CD4-positive, alpha-beta memory T cell (primary cell): ENCODE measurements at places on chromosomes 3 and 15. TPM values are rescaled to one million over a fixed set of nuclear protein-coding genes. Genes with fewer than 3 reads are reported as not detected.

MUSTN1 gene
- total RNA-seq = 1.6 TPM

DLEC1 gene
- 13.2 TPM for total RNA-seq

DNA sequence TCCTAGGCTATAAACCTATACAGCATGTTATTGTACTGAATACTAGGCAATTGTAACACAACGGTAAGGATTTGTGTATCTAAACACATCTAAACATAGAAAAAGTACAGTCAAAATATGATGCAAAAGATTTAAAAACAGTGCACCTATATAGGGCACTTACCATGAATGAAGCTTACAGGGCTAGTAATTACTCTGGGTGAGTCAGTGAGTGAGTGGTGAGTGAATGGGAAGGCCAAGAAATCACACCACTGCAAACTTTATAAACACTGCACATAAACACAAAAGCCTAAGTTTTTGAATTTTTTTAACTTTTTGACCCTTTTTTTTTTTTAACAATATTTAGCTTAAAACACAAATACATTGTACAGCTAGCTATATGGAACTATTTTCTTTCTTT lies 204.7 kb upstream of the CTNNB1 start:
- no peak for DNase-seq
- no peaks in the 10 kb centered on the region for H3K27me3 ChIP-seq
- H3K36me3 ChIP-seq = no peaks in the 10 kb centered on the region
- no peak overlapping the region for H3K27ac ChIP-seq
- H3K4me1 ChIP-seq = no peaks in the 10 kb centered on the region

SH2D7 gene
- not detected for total RNA-seq

FMN1 gene
- total RNA-seq = 0.67 TPM

GRCh38 chr15:70605606-70606410 lies 157.6 kb downstream of the UACA start:
- no peak overlapping the region for H3K27ac ChIP-seq
- H3K27me3 ChIP-seq = no peaks in the 10 kb centered on the region
- DNase-seq = no peak
- no peak overlapping the region for H3K4me3 ChIP-seq
- no peaks in the 10 kb centered on the region for H3K36me3 ChIP-seq
- H3K4me1 ChIP-seq = no peaks in the 10 kb centered on the region

DNA sequence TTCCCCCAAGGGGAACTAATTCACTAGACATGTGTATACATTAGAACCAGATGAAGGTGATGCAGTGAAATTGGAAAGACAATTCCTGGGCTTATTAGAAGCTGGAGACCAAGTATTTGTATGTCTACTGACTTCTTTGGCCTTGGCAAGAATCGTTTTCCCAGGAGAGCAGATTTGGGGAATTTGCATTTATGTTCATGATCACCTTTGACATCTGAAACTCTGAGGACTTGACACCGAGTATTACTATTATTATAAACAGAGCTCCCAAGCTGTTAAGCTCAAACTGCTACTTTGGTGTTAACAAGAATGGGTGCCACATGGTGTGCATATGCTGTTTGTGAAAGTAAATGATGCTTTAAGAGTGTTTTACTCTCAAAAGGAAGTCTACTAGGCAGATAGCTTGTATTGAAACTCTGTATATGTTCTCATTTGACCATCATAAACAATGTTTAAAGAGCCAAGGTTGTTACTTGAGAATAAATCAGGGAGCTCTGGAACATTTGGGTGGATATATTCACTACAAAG lies 519.8 kb upstream of the GOLIM4 start:
- DNase-seq = no peak
- H3K4me1 ChIP-seq = no peaks in the 10 kb centered on the region
- no peaks in the 10 kb centered on the region for H3K36me3 ChIP-seq
- H3K27me3 ChIP-seq = no peaks in the 10 kb centered on the region
- no peak overlapping the region for H3K27ac ChIP-seq

DNA sequence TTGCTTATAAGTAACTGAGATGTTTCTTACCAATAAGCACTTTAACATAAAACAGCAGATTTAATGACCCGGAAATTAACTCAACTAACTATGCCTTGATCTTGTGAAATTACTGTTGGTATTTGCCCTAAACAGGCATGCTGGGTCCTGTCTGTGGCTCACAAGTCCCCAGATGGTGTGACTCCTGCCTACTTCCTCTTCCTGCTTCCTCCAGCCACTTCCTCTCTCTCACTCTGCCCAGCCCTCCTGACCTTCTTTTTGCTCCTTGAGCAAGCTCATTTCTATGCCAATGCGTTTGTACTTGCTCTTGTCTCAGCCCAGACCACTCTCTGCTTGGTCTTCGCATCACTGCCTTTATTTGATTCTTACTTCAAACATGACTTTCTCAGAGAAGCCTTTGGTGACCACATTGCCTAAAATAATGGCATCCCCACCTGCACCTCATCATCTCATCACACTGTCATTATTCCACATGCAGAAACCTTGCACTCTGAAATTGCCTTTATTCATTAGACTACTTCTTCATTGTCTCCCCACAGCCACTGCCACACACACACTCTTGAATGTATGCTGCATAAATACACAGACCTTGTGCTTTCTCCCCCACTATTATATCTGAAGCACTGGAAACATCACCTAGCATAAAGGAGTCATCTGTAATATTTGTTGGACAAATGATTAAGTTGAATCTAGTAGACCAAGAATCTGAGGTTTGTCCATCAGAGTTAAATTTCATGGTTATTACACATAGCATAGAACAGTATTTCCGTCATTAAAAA lies 256.3 kb upstream of the SEMA6D start:
- no peak overlapping the region for H3K4me3 ChIP-seq
- H3K27ac ChIP-seq = no peak overlapping the region
- DNase-seq = no peak
- no peaks in the 10 kb centered on the region for H3K36me3 ChIP-seq

HHLA2 gene
- 0.52 TPM for total RNA-seq

DNA sequence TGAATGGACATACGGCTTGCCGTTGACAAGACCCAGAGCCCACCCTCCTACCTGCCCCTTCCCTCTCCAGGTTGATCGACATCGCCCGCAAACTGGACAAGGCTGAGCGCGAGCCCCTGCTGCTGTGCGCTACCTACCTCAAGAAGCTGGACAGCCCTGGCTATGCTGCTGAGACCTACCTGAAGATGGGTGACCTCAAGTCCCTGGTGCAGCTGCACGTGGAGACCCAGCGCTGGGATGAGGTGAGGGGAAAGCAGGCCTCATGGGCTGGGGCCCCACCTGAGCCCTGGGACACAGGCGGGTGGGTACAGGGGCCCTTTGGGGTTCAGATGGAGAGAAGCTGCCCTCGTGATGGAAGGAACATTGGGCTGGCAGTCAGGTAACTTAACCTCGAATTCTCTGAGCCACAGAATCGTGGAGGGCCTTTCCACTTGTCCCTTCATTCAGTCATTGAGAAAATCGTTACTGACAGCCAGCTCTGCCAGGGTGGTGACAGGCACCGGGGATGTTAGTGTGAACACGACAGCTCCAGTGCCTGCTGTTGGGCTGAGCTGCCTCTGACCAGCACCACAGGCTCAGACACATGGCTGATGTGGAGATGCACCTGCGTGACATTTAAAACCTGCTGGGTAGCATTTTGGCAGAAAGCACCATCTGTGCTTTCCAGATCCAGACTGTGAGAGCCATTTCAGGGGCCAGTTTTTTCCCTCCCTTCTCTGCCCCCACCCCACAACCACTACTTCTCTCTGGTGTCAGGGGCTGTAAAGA lies 25.6 kb upstream of the RHO start:
- H3K27ac ChIP-seq = no peak overlapping the region
- no peaks in the 10 kb centered on the region for H3K4me1 ChIP-seq
- no peak overlapping the region for H3K4me3 ChIP-seq
- no peak for DNase-seq

- no peaks in the 10 kb centered on the region for H3K27me3 ChIP-seq
- H3K4me3 ChIP-seq = no peak overlapping the region
- H3K36me3 ChIP-seq = no peaks in the 10 kb centered on the region
- no peak for DNase-seq
- no peaks in the 10 kb centered on the region for H3K4me1 ChIP-seq
Observed at GRCh38 chr3:110821586-110821985, 250.0 kb upstream of the NECTIN3 start.

DNA sequence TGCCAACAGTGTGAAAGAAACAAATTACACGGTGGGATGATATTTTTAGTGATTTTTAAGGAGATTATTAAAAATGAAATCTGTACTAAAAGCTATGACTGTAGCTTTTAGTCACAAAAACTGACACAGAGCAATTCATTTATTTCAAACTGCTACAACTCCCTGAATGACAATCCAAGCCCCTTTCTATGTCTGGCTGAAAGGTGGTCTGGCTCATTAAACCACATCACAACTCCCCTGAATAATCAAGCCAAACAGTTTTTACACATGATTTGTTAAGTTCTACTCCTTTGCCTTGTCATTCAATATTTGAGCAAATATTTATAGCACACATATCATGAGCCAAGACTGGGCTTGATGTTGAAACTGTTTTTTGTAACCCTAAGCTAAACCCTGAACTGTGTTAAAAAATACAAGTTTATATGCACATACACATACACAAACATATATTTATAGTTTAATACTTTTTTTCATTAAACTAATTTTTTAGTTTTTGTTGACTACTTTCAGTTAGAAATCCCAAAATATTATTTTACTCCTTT lies 125.5 kb downstream of the RBMS3 start:
- H3K36me3 ChIP-seq = no peaks in the 10 kb centered on the region
- H3K27ac ChIP-seq = no peak overlapping the region
- DNase-seq = no peak
- H3K4me3 ChIP-seq = no peak overlapping the region
- H3K4me1 ChIP-seq = no peaks in the 10 kb centered on the region

GRCh38 chr15:83483612-83484011 lies 36.5 kb downstream of the SH3GL3 start:
- H3K27ac ChIP-seq = no peak overlapping the region
- H3K4me1 ChIP-seq = no peaks in the 10 kb centered on the region
- no peak for DNase-seq
- no peak overlapping the region for H3K4me3 ChIP-seq

GRCh38 chr3:84959470-84960271 lies 882 bp downstream of the CADM2 start:
- H3K27me3 ChIP-seq = peaks cover 6% of the 10 kb centered on the region
- DNase-seq = no peak
- peaks cover 8% of the 10 kb centered on the region for H3K4me1 ChIP-seq
- H3K27ac ChIP-seq = no peak overlapping the region
- no peaks in the 10 kb centered on the region for H3K36me3 ChIP-seq

GOLGA8H gene
- total RNA-seq = not detected

DNA sequence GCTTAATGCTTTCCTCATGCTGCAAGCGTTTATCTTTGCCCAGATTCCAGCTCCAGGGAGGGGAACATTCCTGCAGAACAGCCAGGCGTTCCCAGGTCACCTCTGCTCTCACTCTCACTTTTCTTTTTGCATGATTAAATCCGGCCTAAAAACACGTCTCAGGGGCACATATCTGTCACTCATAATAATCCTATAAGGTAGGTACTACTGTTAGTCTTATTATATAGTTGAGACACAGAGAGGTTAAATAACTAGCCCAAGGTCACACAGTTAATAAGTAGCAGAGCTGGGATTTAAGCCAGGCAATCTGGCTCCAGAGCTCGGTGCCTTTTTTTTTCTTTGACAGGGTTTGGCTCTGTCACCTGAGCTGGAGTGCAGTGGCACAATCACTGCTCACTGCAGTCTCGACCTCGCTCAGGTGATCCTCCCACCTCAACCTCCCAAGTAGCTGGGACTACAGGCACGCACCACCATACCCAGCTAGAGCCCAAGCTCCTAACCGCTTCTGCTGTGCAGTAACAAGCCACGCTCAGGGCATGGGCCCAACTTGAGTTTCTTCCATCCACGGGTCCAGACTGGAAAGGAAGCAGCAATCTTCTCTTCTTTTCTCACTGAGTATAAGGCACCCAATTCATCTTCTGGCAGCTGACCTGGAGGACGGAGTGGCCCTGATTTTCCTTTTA lies 96.5 kb downstream of the LIPC start:
- no peaks in the 10 kb centered on the region for H3K27me3 ChIP-seq
- no peaks in the 10 kb centered on the region for H3K4me1 ChIP-seq
- DNase-seq = no peak
- no peak overlapping the region for H3K4me3 ChIP-seq
- no peak overlapping the region for H3K27ac ChIP-seq

DNA sequence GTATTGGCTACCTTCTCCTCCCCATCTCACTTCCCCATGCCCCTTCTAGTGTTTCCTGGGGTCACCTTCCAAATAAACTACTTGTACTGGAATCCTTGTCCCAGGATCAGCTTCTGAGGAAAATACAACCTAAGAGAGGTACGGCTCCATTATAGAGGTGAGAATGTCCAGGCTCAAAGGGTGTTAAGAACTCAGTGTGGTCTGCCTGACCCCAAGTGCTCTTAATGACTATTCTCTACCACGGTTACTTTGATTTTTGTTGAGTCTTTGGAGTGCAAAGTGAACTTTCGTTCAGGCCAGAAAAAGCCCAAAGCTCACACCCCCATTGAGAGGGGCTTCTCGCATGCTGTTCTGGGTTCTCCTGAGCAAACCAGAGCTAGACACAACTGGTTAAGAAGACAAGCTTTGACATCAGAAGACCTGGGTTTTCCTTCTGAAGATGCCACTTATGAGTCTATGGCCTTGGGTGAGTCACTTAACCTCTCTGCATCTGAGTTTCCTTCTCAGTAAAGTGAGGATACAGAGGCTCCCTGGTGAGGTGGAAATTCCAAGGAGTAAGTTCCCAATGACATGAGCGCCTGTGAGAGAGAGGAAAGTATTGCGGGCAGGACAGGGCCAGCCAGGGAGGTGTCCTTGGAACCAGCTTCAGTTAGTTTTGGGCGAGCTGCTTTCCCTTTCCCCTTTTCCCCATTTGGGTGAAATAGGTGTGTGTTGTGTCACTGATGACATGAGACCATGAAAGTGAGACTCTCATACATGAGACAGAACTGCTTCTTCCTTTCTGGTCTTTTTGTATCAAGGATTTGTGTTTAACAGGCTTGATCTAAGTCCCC lies 475.0 kb upstream of the PROK2 start:
- DNase-seq = no peak
- no peak overlapping the region for H3K4me3 ChIP-seq
- H3K27me3 ChIP-seq = no peaks in the 10 kb centered on the region
- H3K27ac ChIP-seq = no peak overlapping the region

- H3K27me3 ChIP-seq = no peaks in the 10 kb centered on the region
- no peaks in the 10 kb centered on the region for H3K4me1 ChIP-seq
- no peaks in the 10 kb centered on the region for H3K36me3 ChIP-seq
- DNase-seq = no peak
- H3K27ac ChIP-seq = no peak overlapping the region
Observed at GRCh38 chr3:178291574-178292370, 244.5 kb upstream of the KCNMB2 start.

- H3K27ac ChIP-seq = no peak overlapping the region
- H3K36me3 ChIP-seq = no peaks in the 10 kb centered on the region
- no peaks in the 10 kb centered on the region for H3K27me3 ChIP-seq
- no peak overlapping the region for H3K4me3 ChIP-seq
- no peaks in the 10 kb centered on the region for H3K4me1 ChIP-seq
- no peak for DNase-seq
Observed at GRCh38 chr3:5729852-5730251, 542.3 kb downstream of the EDEM1 start.

- H3K27me3 ChIP-seq = no peaks in the 10 kb centered on the region
- no peaks in the 10 kb centered on the region for H3K36me3 ChIP-seq
- H3K4me1 ChIP-seq = no peaks in the 10 kb centered on the region
- H3K4me3 ChIP-seq = no peak overlapping the region
- H3K27ac ChIP-seq = no peak overlapping the region
- no peak for DNase-seq
Observed at GRCh38 chr15:47431501-47431900, 285.8 kb upstream of the SEMA6D start.
